Heart left ventricle (tissue), 16 donors: ENCODE measurements at places on chromosomes 6 and 20. TPM values are rescaled to one million over a fixed set of nuclear protein-coding genes. Genes with fewer than 3 reads are reported as not detected.

Gene FOXC1
- 2.1 TPM for polyA plus RNA-seq

Gene NKX2-4
- polyA plus RNA-seq: not detected

Gene SPEF1
- polyA plus RNA-seq: 0.11 TPM

Gene ERVFRD-1
- polyA plus RNA-seq: 0.08 TPM

Gene ESR1
- polyA plus RNA-seq: 0.19 TPM

Gene OR12D3
- not detected for polyA plus RNA-seq

Gene TMEM14C
- 179 TPM for polyA plus RNA-seq

Gene TNXB
- polyA plus RNA-seq: 47.9 TPM

Gene FAM217A
- not detected for polyA plus RNA-seq

Gene CEP43
- polyA plus RNA-seq: 16.9 TPM

Gene DDO
- 11.1 TPM for polyA plus RNA-seq

Gene BANF2
- not detected for polyA plus RNA-seq

Gene DZANK1
- 0.97 TPM for polyA plus RNA-seq

Gene SLC17A2
- polyA plus RNA-seq: not detected

Gene FAM83B
- polyA plus RNA-seq: 0.08 TPM

Gene CST1
- polyA plus RNA-seq: not detected

Gene TFAP2C
- polyA plus RNA-seq: not detected

Gene CCR6
- not detected for polyA plus RNA-seq

Gene FLRT3
- 0.04 TPM for polyA plus RNA-seq

Gene IMPG1
- not detected for polyA plus RNA-seq

Gene NNAT
- polyA plus RNA-seq: 1.1 TPM

Gene OLIG3
- polyA plus RNA-seq: not detected

Gene FHL5
- polyA plus RNA-seq: 2.2 TPM

Gene MATN4
- polyA plus RNA-seq: not detected
